ENCODE measurements at places on chromosomes 6 and 20.

DNA sequence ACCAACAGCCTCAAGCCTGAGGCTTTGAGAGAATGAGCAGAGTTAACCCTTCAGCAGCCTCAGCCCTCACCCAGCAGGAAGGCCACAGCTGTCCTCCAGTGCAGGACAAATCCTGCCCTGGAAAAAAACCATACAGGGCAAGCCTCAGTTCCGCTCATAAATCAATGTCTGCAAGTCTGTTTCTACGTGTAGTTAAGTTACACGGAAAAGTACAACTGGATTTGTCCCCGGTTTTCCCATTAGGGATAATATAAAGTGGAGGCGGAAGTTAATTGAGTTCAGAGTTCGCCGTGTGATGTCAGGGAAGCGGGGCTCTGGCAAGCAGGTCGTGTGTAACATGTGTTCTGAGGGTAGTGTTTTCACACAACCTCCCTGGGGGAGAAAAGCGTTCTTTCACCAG is 44.2 kb upstream of the EYA2 start:
- DNase-seq: no peak

- DNase-seq: no peak
Observed at GRCh38 chr6:43092635-43093034, 16.5 kb downstream of the PTK7 start.

DNA sequence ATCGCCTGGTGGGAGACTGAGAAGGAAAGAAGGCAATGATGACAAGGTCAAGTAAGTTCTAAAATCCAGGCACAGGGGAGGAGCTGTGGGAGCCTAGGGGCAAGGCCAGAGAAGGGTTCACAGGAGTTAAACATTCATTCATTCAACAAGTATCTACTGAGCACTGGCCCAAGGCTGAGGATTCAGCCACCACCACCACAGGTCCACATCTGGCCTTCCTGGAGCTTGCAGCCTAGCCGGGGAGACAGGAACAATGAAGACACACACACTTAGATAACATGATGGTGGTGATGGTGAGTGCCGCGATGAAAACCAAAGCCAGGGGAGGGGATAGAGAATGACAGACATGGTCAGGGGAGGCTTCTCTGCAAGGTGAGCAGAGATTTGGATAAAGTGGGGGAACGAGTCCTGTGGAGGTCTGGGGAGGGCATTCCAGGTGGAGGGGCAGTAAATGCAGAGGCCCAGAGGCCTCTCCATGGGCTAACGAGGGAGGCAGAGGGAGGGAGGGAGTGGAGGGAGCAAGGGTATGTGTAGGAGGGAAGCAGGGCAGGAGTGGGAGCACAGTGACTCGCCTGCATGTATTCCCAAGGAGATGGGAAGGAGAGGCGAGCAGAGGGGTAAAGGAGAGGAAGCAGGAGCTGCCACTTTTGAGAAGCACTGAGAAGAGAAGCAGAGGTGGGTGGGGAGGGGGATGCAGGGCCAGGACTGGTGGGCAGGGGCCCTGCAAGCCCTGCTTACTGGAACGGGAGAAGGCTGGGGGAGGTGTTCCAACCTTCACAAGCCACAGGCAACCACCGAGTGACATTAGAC is 10.5 kb upstream of the RSPO4 start:
- DNase-seq: no peak

- no peak for DNase-seq
Observed at GRCh38 chr6:25692472-25692871, 40.5 kb downstream of the SCGN start.

DNA sequence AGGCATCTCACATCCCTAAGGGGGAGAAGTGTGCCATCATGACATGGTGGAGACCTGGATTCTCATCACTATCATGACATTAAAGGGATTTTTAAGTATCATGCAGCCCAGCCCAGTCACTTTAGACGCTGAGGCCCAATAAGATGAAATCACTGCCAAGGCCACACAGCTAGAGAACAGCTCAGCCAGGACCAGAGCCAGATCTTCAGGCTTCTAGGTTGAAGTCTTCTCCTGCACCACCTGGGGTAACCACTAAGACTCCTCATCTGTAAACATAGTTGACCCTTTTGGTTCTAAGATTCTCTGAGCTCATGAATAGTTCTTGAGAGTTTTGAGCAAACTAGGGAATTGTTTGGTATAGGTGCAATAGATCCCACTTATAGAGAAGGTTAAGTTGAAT is 125.1 kb downstream of the TCP11 start:
- DNase-seq: no peak
